Inflammatory macrophage treated with lipopolysaccharide for 1 hour (primary cell): ENCODE measurements at places on chromosomes 5 and 9.

DNA sequence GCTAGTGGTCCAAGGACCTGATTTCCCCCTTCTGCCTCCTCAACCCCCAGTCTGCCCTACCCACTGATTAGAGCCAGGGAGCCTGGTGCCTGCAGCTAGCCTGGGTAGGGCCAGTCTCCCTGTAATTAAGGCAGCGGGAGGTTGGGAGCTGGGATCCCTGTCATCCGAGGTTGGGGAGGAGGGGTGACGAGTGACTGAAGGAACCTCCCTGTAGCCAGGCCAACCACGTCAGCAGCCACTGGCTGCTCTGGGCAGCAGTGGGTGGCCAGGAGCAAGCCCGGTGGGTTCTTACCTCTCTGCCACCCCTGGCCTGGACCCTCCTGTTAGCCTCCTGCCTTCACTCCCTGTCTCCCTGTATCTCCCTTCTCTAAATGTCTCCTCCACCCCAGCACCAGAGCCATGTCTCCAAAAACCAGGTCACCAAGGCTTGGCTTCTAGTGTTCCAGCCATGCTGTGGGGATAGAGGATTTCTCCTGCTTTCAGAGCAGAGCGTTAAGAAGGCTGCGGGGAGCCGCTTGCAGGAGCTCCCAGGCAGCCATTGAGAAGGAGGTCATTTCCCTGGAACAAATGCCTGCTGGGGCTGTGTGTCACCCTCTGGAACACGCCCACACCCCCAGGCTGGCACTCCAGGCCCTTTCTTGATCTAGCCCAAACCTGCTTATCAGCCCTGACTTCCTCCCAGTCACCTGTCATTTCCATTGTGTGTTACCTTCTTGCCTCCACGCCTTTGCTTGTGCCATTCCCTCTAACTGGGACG lies 65.0 kb upstream of the GGTA1 start:
- no peak for DNase-seq

DNA sequence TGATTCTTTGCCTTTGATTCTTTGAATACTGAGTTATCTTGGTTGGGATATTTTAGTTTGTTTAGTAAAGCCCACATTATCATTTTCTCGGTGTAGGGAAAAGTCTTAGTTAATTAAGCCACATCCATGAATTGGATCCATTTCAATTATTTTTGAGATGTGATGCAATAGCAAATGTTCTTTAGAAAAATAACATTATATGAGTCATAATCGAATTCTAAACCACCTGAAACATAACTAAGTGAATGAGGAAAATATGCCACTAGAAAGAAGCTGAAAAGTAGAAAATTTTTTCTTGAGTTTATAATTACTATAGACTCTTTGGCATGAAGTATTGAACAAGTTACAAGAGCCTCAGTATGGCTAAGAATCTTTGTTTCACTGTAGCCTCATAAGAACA lies 17.5 kb upstream of the CCDC192 start:
- no peak for DNase-seq

GRCh38 chr9:77893706-77894105 lies 137.9 kb downstream of the GNAQ start:
- DNase-seq: no peak

- no peak for DNase-seq
Measured at GRCh38 chr9:5945112-5945511, 54.4 kb downstream of the MLANA start.

- DNase-seq: no peak
Measured at GRCh38 chr5:73365301-73365853, 83.2 kb downstream of the FOXD1 start.

GRCh38 chr5:177468329-177468684 lies 5.1 kb downstream of the DBN1 start:
- no peak for DNase-seq
